CD4-positive, alpha-beta T cell (primary cell): ENCODE measurements at places on chromosomes 3 and 15.

DNA sequence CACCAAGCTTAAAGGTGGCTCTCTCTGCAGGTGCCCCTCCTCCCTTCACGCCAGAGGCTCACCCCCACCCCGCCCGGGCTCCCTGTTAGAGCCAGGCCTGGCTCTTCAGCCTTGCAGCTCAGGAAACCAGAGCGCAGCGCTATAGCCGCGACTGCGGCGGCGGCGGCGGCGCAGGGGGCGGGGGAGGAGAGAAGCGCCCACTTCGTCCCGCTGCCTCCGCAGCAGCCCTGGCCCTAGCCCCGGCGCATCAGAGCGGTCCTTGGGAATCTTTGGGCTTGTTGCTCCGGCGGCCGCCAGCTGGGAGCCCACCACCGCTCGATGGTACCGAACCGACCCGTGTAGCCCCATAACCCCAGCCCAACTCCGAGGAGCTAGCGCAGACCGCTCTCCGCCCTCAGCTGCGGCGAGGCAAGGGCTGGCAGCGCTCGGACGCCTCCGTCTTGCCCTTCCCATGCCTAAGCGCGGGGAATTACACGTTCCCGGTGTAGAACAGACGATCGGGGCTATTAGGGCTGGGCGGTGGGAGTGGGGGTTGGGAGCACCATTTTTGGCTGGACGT lies 1.2 kb downstream of the RASGRF1 start:
- no peak for DNase-seq

DNA sequence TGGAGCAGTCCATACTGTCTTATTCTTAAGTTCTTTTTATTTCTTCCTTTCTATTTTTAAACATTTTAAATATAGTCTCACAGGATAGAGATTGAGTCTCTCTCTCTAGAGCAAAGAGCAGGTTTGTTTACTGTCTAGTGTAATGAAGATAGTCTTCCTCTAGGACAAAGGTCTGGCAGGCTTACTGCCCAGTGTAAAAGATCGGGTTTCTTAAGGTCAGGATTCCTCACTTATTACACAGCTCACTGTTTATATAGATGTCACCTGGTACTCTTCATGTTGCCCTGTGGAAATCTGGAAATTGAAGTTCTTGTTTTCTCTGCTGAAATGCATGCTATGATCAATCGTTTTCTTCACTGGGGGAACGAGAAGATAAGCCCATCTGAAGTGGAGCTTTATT lies 76.0 kb downstream of the ZBBX start:
- DNase-seq: no peak

DNA sequence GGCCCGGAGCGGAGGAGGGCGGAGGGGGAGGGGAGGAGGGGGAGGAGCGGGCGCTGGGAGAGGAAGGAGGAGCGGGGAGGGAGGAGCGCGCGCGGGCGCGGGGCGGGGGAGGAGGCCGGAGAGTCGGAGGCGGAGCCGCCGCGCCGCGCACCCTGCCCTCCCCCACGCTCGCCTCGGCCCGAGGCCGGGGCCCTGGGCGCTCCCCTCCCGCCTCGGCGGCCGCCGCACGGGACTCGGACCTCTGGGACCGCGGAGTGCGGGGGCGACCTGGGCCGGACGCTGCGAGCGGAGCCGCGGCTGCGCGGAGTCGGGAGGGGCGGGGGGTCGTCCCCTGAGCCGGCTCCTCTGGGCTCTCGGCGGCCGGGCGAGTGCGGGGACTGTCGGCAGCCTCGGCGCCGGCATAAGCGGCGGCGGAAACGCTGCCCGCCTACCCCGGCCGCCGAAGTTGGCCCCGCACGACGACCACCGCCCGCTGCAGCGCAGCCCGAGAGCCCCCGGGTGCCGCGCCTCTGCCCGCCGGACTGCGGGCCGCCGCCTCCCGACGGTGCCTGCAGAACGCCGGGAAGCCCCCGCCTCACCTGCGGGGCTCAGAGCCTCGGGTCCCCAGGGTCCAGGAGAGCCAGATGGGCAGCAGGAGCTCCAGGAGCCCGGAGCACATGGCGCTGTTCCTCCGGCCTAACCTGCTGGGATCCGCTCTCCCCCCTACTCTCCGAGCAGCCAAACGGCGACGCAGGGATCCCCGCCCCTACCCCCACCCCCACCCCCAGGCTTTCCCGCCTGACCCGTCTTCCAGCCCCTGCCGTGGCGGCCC lies 406 bp upstream of the GABRB3 start:
- no peak for DNase-seq

- DNase-seq: no peak
Observed at GRCh38 chr3:87333393-87333892, 57.1 kb upstream of the POU1F1 start.

DNA sequence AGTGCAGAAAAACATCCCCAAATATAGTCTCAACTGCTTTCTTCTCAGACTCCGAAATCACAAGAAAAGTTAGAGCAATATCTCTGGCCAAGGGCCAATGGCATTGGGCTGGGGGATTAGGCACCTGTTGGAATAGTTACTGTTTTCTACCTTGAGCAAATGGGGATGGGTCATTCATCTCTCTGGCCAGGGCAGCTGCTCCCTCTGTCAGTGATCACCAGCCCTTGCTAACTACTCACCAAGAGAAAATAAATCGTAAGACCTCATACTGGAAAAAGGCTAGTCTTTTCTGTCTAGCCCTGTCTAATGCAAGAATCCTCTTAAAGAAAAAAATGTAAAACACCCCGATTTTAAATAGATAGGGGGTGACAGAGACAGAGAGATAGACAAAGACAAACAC lies 10.9 kb downstream of the CERS3 start:
- DNase-seq: no peak

DNA sequence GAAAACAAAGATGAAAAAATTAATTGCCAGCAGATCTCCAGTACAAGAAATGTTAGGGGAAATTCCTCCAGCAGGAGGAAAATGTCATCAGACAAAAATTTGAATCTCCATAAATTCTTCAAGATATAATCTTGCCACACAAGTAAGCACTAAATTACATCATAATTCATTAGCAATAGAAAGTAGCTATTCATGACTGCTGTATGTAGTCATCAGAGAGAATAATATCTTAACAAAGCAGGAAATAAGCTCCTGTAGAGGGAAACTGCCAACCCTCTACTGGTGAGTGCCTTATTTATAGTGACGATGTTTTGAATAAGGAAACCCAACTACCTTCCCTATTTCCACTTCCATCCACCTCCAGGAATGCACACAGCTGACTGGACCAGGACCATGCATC lies 15.8 kb upstream of the SLC27A2 start:
- DNase-seq: no peak

DNA sequence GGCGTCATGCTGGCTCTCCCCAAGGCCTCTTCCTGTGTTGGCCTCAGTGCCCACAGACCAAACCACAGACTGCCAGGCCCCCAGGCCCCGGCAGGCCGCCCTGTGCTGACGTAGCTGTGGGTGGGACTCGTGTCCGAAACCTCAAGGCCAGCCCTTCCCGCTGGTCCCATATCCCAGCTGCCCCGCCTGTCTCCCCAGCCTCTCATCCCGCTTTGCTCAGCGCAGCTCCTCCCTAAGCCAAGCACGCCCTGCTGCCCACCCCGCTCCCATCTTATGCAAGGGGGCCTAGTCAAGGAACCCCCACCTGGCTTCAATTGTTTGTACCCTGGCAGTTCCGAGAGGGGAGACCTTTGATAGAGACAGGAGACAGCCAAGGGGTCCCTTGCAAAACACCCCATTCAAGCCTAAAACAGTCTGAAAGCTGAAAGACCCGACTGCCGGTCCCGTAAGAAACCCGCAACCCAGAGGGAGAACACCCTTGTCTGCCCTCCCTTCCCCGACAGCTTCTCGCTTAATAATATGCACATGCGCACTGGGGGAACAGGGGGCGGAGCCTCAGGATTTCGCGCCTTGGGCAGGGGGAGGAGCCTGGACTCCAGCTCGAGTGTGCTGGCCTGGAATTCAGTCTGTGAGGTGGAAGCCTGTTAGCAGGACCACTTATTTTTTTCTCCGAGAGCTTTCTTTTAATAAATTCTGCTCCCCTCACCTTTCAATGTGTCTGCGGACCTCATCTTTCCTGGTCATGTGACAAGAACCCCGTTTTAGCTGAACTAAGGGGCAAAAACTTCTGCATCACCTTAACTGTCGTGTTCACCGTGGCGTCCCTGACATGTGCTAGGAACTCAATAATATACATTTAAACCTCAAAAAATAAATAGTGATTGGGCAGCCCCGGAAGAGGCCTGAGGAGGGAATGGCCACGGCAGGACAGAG lies 17.2 kb downstream of the TNFAIP8L3 start:
- peak; percentile 24 for DNase-seq

DNA sequence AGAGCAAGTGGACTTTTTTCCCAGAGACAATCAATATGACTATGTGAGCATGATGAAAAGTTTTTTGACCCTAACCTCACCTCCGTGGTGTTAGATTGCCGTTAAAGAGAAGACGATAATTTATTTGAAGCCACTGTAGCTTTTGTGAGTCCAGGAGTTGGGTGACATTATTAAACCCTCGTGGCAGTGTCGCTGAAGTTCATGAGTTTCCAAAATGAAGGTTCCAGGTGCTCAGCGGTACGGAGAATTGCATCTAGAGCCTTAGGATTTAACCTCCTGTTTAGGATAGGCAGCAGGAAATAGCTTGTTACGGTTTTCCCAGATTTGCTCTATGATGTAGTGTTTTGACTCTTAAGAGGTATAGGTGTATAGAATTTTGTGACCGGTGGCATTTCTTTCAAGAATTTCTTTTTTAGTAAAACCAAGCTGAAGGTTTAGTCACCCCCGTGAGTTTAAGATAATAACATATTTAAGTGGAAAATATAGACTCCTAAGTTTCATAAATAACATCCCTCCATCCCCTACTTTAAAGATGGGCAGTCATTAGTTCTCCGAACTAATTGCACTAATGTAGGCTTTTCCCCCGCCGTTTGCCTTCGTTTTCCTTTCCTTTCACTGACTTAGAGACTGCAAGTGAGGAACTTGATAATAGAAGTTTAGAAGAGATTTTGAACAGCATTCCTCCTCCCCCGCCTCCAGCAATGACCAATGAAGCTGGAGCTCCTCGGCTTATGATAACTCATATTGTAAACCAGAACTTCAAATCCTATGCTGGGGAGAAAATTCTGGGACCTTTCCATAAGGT lies 2.0 kb downstream of the SMC4 start:
- no peak for DNase-seq

GRCh38 chr3:10366651-10367101 lies 45.8 kb upstream of the SEC13 start:
- DNase-seq: no peak

- no peak for DNase-seq
Observed at GRCh38 chr3:66449411-66449974, 51.3 kb downstream of the LRIG1 start.

DNA sequence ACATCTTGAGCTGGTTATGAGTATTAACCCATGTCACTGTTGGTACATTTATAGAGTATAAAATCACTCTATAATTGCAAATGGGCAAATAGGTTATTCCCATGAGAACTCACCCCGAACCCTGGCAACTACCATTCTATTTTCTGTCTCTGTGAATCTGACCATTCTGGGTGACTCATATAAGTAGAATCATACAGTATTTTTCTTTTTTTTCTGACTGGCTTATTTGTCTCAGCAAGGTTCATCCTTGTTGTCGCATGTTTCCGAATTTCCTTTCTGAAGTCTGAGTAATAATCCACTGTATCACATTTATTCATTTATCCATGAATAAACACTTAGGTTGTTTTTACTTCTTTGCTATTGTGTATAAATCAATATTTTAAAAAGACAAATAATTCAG lies 59.9 kb upstream of the CHRM5 start:
- no peak for DNase-seq

DNA sequence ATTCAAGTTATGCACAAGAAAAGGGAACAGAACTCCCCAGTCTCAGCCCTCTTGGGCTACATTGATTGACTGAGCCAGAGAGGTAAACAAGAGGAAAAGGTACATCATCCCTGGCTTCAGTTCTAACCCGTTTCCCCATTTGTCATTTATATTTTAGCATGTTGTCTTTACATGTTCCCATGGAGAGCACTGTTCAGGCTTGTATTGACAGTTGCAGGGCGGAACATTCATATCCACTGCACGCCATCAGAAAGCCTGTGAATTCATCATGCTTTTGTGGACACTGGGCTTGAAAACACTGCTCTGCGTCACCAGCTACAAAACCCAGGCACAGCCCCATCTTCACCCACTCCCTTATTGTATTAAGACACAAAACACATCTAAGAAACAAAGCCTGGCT lies 240.9 kb upstream of the EIF1B start:
- no peak for DNase-seq

DNA sequence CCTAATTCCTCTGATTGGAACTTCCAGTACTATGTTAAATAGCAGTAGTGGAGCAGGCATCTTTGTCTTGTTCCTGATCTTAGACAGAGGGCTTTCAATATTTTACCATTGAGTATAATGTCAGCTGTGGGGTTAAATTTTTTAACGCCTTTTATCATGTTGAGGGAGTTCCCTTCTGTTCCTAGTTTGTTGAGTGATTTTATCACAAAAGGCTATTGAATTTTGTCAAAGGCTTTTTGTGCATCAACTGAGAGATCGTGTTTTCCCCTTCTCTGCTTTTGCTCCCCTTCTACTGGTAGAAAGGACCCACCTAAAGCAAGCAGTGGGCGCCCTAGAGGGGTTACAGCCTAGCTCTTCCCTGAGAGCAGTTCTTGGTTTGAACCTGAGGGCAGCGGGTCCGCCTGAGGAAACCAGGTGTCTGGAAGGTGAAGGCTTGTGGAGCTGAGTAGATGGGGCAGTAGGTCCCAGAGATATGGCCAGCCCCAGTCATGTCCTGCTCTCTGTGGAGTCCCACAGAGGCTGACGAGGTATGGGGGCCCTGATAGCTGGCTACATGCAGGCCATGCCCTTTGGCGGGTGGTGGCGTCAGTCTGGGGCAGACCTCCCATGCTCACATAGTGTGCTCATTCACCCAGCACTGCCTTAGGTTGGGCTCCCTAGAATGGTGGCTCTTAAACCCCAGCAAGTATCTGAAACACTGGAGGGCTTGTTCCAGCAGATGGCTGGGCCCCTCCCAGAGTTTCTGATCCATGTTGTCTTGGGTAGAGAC lies 11.3 kb downstream of the HDAC11 start:
- no peak for DNase-seq
